ENCODE measurements at places on chromosomes 4 and X.

GRCh38 chr4:2337896-2338295 lies 76.0 kb upstream of the MXD4 start:
- no peak for DNase-seq

DNA sequence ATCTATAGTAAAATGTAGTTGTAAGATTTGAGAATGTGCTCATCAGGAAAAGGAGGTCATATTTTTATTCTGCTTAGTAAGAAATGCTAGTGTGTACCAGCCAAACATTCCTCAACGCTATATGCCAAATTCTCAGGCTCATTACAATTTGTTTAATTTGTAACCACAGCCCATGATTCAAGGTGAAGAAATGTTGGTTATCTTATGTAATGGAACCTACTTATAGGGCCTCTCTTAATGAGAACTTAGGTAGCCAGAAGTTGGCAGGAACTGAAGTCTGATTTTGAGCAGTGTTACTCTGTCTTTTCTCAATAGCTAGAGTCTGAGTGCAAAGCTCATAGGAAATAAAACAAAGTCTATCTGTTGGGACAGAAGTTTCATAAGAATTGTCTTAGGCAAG lies 595.0 kb downstream of the GLUD2 start:
- DNase-seq = no peak

GRCh38 chr4:10619220-10619619 lies 65.3 kb downstream of the CLNK start:
- no peak for DNase-seq

DNA sequence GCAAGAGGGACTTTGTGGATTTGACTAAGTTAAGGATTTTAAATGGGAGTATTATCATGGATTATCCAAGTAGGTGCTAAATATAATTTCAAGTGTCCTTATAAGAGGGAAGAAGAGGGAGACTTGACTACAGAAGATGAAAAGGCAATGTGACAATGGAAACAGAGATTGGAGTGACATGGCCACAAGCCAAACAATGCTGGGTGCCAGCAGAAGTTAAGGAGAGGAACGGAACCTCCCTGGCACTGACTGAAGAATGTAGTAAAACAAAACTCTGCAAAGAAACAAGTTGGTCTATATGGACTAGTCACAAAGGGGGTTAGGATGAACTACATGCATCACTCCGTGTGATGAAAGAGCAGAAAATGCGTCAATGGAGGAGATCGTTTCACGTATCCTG lies 395.8 kb upstream of the GALNT7 start:
- no peak for DNase-seq

DNA sequence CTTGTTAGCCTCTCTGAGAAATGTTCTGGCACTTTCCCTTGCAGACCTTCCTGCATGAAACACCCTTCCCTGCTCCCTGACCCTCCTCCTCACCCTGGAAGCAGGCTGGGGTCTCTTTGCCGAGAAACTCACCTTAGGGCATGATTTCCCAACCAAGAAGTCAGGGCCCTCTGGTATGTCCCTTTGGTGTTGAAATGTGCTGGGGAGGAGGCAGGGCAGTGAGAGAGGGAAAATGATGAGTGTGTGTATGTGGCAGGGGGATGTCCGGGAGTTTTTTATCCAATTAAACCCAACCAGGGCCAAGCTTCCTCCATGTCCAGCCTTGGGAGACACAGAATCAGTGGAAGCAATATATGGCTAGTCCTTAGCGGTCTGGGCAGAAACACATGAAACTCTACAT lies 5.1 kb downstream of the ELF4 start:
- no peak for DNase-seq

GRCh38 chrX:97389761-97390192 lies 506.1 kb downstream of the RPA4 start:
- no peak for DNase-seq

DNA sequence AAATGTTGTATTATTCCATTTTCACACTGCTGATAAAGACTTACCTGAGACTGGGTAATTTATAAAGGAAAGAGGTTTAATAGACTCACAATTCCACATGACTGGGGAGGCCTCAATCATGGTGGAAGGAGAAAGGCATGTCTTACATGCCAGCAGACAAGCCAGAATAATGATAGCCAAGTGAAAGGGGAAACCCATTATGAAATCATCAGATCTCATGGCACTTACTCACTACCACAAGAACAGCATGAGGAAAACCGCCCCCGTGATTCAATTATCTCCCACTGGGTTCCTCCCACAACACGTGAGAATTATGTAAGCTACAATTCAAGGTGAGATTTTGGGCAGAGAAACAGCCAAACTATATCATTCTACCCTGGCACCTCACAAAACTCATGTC lies 2535.1 kb downstream of the ARAP2 start:
- DNase-seq = no peak

DNA sequence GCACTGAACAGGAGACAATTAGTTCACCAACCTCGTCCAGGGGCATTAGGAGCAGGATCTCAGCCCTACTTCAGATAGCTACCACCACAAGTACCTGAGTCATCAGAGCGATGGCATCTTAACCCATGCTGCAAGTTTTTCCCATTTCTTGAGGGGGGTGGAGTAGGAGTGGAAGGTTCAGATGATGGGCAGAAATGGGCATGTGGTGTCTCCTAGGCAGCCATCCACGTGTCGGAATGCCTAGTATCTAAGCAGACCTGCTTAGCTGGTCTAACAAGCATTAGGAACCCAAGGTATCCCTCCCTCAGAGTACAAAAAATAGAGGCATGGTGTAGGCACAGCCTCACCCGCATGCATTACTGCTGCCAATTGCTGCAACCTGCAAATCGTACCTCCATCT lies 159.1 kb upstream of the DGKK start:
- no peak for DNase-seq

DNA sequence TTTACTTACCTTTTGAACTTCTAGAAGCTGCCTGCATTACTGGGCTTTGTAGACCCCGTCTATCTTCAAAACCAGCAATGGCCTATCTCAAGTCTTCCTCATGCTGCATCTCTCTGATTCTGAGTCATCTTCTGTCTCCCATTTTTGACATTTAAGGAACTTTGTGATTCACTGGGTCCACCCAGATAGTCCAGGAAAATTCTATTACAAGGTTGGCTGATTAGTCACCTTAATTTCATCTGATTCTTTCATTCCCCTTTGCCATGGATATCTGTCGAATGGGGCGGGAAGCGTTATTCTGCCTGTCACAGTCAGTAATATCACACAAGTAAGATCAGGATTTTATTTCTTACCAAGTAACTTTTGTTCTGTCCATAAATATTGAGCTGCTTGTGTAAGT lies 618.0 kb downstream of the CCSER1 start:
- no peak for DNase-seq

DNA sequence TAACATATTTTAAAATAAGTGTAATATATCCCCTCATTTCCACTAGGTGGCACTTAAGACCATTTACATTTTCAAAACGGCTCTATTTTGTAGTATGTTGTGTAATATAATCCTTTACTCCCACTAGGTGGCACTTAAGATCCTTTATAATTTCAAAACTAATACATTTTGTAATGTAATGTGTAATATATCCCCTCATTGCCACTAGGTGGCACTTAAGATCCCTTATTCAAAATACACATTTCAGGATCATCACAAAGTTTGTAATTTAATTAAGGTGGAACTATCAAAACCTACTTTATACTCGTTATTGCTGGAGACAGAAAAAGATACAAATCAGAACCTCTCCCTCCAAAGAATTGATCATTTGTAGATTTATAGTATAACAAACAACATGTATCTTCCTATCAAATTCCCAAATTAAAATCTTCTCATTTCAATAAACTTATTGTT lies 132.5 kb downstream of the ARHGAP6 start:
- no peak for DNase-seq

DNA sequence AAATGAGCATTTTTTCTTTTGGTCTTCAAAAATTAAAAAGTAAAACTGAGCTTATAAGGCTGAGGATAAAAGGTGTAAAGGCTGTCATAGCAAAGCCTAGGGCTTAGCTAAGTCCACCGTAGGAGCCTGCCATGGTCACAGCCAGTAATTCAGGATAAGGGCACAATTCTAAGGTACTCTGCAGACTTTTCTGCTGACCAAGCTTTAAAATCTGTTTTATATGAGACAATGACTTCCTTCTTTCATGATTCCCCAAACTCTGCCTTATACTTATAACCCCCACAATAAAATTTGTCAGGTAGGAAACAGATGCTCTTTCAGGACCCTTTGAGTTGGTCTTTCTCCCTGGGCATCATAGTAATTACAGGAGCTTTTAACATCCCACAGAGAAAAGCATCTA lies 138.5 kb downstream of the COL4A6 start:
- no peak for DNase-seq

GRCh38 chrX:39309018-39309635 lies 507.9 kb downstream of the MID1IP1 start:
- DNase-seq = peak; percentile 35

DNA sequence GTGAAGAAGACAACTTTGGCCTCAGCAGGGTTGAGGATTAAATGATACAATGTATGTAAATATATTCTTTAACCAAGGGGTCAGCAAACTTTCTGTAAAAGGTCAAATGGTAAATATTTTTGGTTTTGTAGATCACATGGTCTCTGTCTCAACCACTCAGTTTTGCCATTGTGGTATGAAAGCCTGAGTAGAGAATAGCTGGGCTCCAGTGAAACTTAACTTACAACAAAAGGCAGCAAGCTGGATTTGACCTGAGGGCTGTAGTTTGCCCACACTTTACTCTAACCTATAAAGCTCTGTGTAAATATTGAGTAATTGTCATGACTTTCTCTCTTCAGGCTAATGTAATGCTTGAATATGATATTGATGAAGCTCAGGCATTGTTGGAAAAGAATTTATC lies 19.6 kb downstream of the VBP1 start:
- no peak for DNase-seq

DNA sequence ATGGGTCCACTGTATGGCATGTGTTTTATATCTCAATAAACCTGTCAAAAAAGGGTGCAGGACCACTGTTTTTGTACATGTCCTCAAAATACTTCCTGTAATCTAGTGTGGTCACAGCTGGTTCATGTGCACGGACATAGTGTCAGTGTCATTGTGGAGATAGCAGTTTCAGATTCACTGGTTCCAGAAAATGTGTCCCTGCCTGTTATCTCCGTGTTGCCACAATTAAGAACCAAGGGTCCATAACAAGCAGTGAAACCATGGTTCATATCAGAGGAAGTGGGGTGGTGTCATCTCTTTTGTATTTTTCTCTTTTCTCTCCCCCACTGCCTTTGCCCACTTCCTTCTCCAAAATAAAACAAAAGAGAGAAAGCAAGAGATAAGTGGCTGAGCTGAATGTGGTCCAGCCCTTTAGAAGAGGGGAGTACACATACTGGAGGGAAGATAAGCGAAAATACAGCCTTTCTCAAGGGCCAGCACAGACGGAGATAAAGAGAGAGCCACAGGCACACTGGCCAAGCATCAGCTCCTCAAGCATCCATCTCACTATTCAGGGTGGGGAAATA lies 51.2 kb downstream of the TBL1X start:
- no peak for DNase-seq

GRCh38 chrX:139877710-139878414 lies 55.0 kb downstream of the ATP11C start:
- no peak for DNase-seq

GRCh38 chr4:83625821-83626220 lies 89.9 kb downstream of the GPAT3 start:
- DNase-seq = no peak

DNA sequence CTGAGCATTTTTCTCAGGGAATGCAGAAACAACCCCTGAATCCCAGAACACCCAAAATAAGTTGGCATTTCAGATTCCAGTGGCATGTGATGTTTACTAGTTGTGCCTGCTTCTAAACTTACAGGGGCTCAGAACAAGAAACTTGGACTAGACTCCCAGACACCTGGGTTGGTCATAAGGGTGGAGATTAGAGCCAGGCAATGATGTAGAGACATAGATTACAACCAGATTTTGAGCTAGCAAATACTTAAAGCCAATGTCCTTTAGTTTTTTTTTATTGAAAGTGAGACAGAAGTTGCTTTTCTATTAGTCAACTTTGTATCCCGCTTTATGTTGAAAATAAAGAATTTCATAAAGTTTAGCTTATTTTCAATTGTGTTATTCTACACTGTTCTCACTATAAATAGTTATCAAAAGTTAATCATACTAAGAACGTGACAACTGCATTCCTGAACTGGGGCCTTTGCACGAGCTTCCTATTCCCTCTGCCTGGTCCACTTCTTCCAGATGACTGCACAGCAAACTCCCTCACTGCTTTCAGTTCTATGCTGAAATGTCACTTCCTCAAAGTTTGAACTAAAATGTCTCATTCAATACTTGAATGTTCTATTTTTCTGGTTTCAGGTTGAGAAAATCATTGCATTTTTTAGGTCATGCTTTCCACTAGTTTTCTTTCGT lies 224.7 kb upstream of the PPP1R2C start:
- no peak for DNase-seq

DNA sequence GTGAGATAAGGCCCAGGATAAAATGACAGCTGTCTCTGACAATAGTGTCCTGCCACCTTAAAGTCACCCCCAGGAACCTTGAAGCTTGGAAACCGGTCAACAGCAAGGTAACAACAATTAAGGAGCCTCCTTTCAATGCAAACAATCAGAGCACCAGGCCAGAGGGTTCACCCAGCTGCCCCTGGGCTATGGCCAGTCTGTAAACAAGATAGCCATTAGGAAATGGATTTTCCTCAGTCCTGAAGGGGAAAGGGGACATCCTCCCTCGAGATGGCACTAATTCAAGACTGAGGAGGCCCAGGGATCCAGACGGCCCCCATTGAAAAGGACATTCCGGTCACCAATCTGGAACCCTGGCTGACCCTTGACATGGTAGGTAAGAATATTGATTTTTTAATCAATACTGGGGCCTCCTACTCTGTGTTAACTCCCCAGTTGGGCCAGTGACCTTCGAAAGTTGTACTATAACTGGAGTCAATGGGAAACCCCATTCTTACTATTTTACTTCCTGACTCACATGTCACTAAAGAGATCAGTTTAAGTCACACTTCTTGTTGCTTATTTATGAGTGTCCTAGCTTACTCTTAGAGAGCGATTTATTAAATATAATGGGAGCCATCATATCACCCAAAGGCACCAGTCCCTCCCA lies 61.7 kb upstream of the CT45A1 start:
- no peak for DNase-seq

DNA sequence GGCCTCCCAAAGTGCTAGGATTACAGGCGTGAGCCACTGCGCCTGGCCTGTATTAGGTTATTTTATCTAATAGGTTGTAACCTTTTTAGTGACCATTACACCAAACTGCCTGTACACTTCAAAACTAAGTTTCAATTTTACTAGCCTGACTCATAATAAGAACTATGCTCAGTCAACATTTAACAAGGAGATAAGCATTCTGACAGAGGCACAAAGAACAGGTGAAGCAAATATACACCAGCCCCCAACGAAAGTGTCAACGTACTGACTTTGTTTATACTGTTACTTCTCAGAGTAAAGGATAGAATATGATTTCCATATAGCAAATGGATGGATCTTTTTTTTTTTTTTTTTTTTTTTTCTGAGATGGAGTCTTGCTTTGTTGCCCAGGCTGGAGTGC lies 62.8 kb downstream of the SHISA3 start:
- no peak for DNase-seq

- no peak for DNase-seq
These were observed 517.0 kb downstream of the ZIC3 start for GRCh38 chrX:138082896-138083295.

- DNase-seq = no peak
These were observed 64.8 kb downstream of the NCAPG start for GRCh38 chr4:17875402-17876070.
